ENCODE measurements at places on chromosomes 16 and 17. TPM values are rescaled to one million over a fixed set of nuclear protein-coding genes. Genes with fewer than 3 reads are reported as not detected.

- no peaks in the 10 kb centered on the region for H3K27me3 ChIP-seq
- DNase-seq: no peak
- no peak overlapping the region for H3K4me3 ChIP-seq
- no peaks in the 10 kb centered on the region for H3K4me1 ChIP-seq
Observed at GRCh38 chr16:3553138-3553923, 23.9 kb downstream of the NLRC3 start.

- no peak for DNase-seq
- H3K36me3 ChIP-seq: no peaks in the 10 kb centered on the region
- no peak overlapping the region for H3K4me3 ChIP-seq
- no peaks in the 10 kb centered on the region for H3K4me1 ChIP-seq
Observed at GRCh38 chr16:67977005-67977404, 3.3 kb downstream of the DPEP3 start.

GRCh38 chr16:87264634-87265033 lies 52.6 kb downstream of the C16orf95 start:
- no peak for DNase-seq
- no peak overlapping the region for H3K4me3 ChIP-seq
- H3K27ac ChIP-seq: no peak overlapping the region
- H3K27me3 ChIP-seq: no peaks in the 10 kb centered on the region
- H3K36me3 ChIP-seq: no peaks in the 10 kb centered on the region

GRCh38 chr16:17379121-17379571 lies 91.6 kb downstream of the XYLT1 start:
- no peaks in the 10 kb centered on the region for H3K36me3 ChIP-seq
- H3K27ac ChIP-seq: peak overlapping the region; percentile 79
- no peaks in the 10 kb centered on the region for H3K27me3 ChIP-seq
- no peak overlapping the region for H3K4me3 ChIP-seq
- no peak for DNase-seq
- H3K4me1 ChIP-seq: peaks cover 8% of the 10 kb centered on the region

DNA sequence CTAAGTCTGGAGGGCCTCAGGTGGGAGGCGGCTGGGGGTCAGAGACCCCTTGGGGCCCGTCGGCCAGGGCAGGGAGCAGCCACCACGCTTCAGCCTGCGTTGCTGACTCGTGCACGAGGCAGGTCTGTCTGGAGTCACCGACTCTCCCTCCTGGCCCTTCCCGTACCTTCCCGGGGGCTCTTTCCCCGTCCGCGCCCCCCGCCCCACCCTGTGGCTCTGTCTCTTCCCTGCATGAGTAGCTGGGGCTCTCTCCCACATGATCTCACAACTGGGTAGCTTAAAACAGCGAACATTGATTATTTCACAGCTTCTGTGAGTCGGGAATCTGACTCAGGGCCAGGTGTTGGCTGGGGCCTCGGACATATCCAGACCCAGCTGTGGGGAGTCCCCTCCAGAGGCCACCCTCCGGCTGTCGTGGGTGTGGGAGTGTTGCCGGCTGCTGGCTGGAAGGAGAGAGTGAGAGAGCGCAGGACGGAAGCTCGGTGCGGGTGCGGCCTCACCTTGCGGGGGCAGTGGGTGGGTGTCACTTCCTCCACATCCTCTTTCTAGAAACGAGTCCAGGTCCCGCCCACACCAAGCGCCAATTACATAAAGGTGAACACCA lies 17.3 kb downstream of the BAHCC1 start:
- H3K4me3 ChIP-seq: no peak overlapping the region
- H3K36me3 ChIP-seq: no peaks in the 10 kb centered on the region
- H3K27ac ChIP-seq: peak overlapping the region; percentile 11
- H3K27me3 ChIP-seq: no peaks in the 10 kb centered on the region
- DNase-seq: no peak

GRCh38 chr16:66427036-66427860 lies at the start of gene BEAN1:
Gene BEAN1 (plus strand): TSS chr16:66427295. CDS start chr16:66437677, 10,382 bp downstream.
- H3K4me1 ChIP-seq: peaks cover 18% of the 10 kb centered on the region
- peaks cover 11% of the 10 kb centered on the region for H3K27me3 ChIP-seq
- H3K27ac ChIP-seq: no peak within 1 kb of the TSS
- H3K4me3 ChIP-seq: peak within 1 kb of the TSS; percentile 72

Gene LHX1
- total RNA-seq: not detected

Measured in esophagus squamous epithelium (tissue), 5 donors.